ENCODE measurements at places on chromosomes 12 and 14. TPM values are rescaled to one million over a fixed set of nuclear protein-coding genes. Genes with fewer than 3 reads are reported as not detected.

Gene DAO
- total RNA-seq, result not detected

Gene MANSC4
- not detected for total RNA-seq

GRCh38 chr12:65922077-65922476, 97.8 kb downstream of the HMGA2 start:
- DNase-seq, result no peak

DNA sequence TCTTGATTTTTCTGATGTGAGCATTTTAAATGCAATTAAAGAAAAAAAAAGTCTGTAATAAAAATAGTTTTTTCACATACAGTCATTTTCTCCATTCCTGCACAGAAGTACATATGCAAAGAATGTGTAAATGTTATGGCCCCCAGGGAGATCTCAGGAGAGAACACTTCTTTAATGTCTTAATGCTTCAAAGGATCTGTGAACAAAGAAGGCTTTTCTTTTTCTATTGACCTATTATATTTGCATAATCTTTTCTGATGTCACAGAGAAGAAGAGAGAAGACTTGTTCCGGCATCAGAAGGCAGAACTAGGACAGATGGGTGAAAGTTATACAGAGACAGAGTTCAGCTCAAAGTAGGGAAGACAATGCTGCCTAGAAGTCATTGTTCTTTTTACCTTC, 413.5 kb upstream of the STXBP6 start:
- no peak for DNase-seq

GRCh38 chr12:19021646-19022045, 107.9 kb upstream of the PLEKHA5 start:
- no peak for DNase-seq

Gene RASSF9
- total RNA-seq, result 4.1 TPM

- no peak for DNase-seq
These were observed 34.5 kb upstream of the BICD1 start for GRCh38 chr12:32072102-32072501.

Gene GNG2
- 8.2 TPM for total RNA-seq

Gene KRT85
- total RNA-seq, result not detected

Gene CELA1
- not detected for total RNA-seq

- peak; percentile 89 for DNase-seq
These were observed 16.4 kb downstream of the LRCOL1 start for GRCh38 chr12:132593938-132594358.

- DNase-seq, result no peak
These were observed 63.8 kb downstream of the SUSD6 start for GRCh38 chr14:69675245-69675583.

DNA sequence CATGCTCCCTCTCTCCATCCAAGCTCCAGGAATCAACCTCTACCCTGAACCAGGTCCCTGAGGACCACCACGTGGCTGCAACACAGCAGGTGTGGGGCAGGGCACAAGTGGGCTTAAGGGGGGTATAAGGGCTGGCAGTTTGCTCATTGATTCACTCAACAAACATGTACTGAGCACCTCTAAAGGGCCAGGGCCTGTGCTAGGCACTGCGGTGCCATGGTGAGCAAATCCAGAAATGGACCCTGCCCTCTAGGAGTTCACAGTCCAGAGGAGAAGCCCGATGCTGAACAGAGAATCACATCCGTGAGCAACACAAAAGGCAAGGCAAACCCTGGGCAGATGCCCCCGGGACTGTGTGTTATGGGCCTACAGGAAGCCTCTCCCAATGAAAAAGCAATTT, 6.5 kb upstream of the AQP2 start:
- DNase-seq, result no peak

DNA sequence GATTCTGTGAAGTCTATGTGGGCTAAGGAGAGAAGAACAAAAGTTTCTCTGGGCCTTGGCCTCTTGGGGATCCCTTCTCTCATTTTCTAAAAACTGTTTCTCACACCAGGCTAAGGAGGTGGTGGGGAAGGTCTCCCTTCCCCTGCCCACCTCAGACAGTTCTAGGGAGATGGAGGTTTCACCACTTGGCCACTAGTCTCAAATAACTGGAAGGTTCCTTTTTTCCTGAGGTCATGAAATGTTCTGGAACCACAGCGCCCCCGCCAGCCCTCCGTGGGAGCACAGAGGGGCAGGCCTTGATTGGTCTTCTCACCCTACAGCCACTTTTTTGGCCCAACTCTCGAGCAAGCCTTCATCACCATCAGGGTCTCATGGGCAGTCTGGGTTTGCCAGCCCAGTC, 12.6 kb downstream of the C12orf43 start:
- no peak for DNase-seq

Gene BCAT1
- total RNA-seq, result 3.7 TPM

DNA sequence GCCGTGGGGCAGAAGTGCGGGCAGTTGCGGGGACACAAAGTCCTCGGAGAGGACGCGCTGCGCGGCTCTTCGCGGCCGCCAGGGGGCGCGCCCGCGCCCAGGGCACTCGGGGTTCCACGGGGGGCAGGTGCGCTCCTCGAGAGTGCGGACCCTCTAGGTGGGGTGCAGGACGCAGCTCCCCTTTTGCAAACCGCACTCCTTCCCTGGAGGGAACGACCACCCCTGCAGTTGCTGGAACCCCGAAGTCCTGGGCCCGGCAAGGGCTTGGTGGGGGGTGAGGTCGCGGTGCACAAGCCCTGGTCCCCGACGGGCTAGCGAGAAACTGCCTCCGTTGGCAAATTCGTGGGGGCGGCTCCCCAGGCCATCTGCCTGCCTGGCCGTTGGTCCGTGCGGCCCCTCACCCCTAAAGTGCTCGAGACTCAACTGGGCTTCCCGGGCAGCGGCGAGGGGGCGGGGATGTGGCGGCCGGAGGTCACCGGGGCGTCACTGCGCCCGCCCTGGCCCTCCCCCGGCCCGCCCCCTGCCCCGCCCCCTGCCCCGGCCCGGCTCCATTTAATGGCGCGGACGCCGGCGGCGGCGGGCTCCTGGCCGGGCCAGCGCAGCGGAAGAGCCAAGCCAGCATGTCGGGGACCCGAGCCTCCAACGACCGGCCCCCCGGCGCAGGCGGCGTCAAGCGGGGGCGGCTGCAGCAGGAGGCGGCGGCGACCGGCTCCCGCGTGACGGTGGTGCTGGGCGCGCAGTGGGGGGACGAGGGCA, at the start of gene ADSS1:
ADSS1 (plus strand) TSS at position 579 of the 756 bp plus-strand sequence; CDS start at position 621, 42 bp downstream.
- DNase-seq, result peak; percentile 78

Gene CPM
- 3.4 TPM for total RNA-seq

DNA sequence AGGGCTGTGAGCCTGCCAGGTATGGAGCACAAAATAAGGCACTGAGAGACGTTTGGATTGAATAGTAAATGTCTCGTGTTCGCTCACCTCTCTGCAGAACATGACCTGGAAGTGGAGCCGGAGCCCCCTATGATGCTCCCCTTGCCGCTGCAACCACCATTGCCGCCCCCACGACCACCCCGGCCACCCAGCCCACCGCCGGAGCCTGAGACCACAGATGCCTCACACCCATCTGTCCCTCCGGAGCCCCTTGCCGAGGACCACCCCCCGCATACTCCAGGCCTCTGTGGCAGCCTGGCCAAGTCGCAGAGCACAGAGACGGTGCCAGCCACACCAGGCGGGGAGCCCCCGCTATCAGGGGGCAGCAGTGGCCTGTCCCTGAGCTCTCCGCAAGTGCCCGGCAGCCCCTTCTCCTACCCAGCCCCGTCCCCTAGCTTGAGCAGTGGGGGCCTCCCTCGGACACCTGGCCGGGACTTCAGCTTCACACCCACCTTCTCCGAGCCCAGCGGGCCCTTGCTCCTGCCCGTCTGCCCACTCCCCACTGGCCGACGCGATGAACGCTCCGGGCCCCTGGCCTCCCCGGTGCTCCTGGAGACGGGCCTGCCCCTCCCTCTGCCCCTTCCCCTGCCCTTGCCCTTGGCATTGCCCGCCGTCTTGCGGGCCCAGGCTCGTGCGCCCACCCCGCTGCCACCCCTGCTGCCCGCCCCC, 18.7 kb downstream of the SETD1B start:
- no peak for DNase-seq

DNA sequence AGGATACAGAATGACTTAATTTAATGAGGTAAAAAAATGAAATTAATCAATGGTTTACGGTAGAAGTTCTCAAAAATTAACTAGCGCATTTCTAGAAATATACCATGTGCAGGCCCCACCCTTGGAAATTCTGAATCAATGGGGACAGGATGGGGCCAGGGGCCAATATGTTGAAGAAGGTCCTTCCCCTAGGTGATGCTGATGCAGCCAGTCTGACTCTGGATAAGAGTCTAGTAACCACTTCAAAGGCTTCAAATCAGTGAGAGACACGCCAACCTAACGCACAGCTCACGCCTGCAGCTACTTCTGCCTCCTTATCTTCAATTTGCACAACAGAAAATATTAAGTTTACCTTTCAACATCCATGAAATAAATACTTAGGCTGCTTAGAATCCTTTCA, 14.9 kb downstream of the GIT2 start:
- no peak for DNase-seq

Gene ZFC3H1
- 9.8 TPM for total RNA-seq

Gene KRT79
- not detected for total RNA-seq

- DNase-seq, result no peak
These were observed 123.4 kb downstream of the FSCB start for GRCh38 chr14:44383636-44384035.

DNA sequence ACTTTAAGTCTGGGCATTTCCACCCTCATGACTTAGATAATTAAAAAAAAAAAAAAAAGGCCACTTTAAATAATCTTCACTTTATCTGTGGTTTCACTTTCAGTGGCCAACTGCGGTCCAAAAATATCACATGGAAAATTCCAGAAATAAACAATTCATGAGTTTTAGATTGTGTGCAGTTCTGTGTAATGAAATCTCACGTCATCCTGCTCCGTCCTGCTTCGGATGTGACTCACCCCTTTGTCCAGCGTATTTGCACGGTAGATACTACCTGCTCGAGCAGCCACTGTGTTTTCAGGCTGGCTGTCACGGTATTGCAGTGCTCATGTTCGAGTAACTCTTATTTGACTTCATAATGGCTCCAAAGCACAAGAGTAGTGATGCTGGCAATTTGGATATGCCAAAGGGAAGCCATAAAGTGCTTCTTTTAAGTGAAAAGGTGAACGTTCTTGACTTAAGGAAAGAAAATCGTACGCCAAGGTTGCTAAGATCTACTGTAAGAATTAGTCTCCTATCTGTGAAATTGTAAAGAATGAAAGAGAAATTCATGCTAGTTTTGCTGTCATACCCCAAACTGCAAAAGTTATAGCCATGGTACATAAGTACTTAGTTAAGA, 2.4 kb downstream of the E2F7 start:
- no peak for DNase-seq

DNA sequence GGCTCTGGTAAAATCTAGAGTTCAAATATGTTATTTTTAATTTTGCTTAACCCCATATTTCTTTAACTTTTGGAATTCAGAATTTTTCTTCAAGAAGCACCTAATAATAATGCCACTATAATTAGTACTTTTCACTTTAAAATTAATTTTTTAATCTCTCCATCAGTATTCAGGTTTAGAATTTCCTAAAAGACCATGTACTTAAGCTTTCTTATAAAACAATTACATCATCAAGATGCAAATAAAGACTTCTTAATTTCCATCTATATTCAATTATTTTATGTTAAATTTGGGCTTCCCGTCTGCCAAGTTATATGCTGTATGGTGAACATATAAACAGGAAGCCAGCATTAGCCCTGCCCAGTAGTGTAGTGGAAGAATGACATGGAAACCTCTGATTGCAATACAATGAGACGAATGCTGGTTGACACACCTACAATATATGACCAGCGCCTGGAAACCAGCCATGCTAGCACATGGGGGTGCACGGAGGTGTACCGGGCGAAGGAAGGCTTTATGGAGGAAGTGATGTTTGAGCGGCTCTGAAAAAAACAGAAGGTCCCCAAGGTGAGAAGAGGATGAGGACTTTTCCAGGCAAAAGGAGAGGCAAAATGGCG, 82.2 kb downstream of the LLPH start:
- DNase-seq, result no peak

Gene SERPINA9
- not detected for total RNA-seq

DNA sequence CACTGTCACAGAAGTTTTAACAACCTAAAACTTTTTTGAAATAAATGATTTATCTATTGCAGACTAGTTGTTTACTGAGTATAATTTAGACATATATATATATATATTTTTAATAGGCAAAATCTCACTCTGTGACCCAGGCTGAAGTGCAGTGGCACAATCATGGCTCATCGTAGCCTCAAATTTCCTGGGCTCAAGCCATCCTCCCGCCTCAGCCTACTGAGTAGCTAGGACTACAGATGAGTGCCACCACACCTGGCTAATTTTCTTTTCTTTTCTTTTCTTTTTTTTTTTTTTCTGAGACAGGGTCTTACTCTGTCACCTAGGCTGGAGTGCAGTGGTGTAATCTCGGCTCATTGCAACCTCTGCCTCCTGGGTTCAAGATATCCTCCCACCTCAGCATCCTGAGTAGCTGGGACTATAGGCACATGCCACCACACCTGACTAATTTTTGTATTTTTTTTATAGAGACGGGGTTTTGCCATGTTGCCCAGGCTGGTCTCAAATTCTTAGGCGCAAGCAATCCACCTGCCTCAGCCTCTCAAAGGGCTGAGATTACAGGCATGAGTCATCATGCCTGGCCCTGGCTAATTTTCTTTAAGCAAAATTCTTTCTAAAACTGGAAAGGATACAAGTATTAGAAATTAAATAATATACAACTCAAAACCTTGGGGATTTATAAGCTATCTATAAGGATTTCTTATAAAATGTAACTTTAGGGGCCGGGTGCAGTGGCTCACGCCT, 23.1 kb downstream of the EEA1 start:
- DNase-seq, result no peak

Gene SLC10A1
- total RNA-seq, result not detected

Gene DGKA
- total RNA-seq, result 5.4 TPM

DNA sequence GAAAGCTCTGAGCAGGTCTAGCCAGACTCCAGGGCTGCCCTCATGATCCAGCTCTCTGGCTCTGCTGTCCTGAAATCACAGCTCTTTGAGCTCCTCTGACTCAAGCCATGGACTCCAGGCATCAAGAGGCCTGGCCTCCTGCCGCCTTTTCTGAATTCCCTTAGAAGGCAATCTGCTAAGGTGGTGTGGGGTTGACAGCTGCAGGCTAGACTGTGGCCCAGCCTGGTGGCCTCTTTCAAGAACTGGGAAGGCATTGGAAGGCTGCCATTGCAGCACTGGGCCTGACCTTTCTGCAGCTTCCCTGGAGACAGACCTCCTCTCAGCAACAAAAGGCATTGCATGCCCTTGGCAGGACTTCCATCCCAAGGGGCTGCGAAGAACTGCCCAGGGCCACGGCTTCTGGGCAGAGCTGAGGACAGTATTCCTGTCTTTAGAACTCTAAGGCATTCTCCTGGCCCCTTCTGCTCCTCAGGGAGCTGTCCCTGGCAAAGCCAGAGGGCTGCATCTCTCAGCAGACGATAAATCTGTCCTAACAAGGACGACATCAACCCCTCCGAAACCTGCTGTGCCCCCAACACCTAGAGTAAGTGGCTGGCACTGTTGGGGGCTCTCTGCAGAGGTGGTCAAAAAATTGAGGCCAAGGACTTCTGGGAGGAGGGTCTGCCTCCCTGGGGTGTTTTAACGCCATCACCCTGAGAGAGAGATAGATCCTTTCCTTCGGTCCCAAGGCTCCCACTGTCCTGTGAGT, 115.6 kb downstream of the RBM19 start:
- DNase-seq, result peak; percentile 85

GRCh38 chr14:57761800-57762199, 104.1 kb downstream of the SLC35F4 start:
- no peak for DNase-seq

GRCh38 chr12:49733219-49734017, 7.9 kb upstream of the TMBIM6 start:
- DNase-seq, result no peak

- no peak for DNase-seq
These were observed 24.9 kb downstream of the FBXO21 start for GRCh38 chr12:117165342-117165741.
